ENCODE measurements at places on chromosomes 4 and X. TPM values are rescaled to one million over a fixed set of nuclear protein-coding genes. Genes with fewer than 3 reads are reported as not detected.

Gene NHSL2
- total RNA-seq = 9.1 TPM

Gene BEX5
- 6.5 TPM for total RNA-seq

Gene CTAG1A
- not detected for total RNA-seq

Gene MAGED4B
- 19.5 TPM for total RNA-seq

Gene SNX12
- total RNA-seq = 69.8 TPM

Gene TLR2
- total RNA-seq = 0.30 TPM
